Left renal cortex interstitium (tissue), 4 donors: ENCODE measurements at places on chromosomes 16 and 17. TPM values are rescaled to one million over a fixed set of nuclear protein-coding genes. Genes with fewer than 3 reads are reported as not detected.

GRCh38 chr17:64161380-64162176 is 31.6 kb upstream of the ERN1 start:
- no peak for DNase-seq

GRCh38 chr16:4376126-4376892 is 4.7 kb downstream of the VASN start:
- no peak for DNase-seq

GRCh38 chr16:27238591-27238990 is 30.0 kb downstream of the NSMCE1 start:
- DNase-seq = no peak

- DNase-seq = no peak
Measured at GRCh38 chr16:69031877-69032301, 73.6 kb upstream of the HAS3 start.

GRCh38 chr16:84049403-84050060 is 6.9 kb upstream of the SLC38A8 start:
- no peak for DNase-seq

DNA sequence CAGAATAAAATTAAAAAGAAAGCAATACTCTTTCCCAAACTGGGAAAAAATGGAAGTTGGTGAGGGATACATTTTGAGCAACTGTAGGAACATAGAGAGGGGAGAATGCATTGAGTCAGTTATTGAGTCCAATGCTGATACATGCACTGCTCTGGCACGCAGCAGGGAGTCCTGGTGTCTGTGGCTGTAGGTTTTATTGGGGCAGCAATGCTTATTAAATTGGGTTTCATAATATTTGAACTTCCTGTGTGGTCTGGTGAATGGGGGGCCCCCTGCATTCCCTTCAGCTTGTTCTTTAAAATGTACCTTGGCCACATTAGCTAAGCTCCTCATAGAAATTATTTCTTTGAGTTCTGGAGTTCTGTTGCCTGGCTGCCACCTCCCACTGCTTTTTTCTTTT is 125.2 kb upstream of the ELAC2 start:
- DNase-seq = no peak

DNA sequence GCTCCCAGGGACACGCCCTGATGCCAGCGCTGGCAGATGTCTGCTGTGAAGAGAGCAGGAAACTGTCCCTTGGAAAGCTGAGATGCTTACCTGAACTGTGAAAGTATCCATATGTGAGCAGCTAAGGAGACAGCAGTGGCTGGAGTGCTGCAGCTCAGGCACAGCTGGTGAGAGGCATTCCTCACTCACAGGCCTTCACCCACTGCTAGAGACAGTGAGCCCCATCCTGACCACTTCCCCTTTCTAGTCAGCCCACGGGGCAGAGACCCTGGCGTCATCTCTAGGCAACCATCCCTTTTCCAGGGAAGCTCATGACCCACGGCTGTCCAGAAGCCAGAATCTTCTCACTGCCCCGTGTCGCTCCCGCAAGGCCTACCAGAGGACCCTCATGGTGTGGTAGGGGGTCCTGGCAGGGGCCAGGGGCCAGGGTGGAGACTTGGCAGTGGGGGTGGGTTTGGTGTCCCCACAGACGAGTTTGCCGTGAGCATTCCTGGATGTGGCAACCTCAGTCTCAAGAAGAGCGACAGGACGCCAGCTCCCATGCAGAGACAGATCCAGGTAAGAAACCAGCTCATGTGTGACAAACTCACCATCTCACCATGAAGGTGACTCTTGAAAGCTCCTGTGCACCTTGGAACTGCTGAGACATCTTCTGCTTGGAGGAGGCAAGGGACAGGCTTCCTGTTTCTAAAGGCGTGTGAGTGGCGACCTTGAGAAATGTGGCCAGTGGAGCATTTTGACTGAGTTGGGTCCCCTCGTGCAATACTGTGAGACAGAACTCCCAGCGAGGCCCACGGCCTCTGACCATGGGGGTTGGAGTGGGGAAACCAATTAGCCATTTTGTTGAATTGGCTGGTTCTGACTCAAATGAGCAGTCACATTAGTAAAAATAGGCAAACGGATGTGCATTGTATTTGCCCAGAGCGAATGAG is at the start of gene SCIMP:
TSS of gene SCIMP (minus strand) at position 216 of the 932 bp plus-strand sequence. CDS start at position 111, 105 bp downstream.
- no peak for DNase-seq

MYO15A gene
- 5.3 TPM for polyA plus RNA-seq

NPIPA2 gene
- polyA plus RNA-seq = not detected

HSD17B2 gene
- 12.6 TPM for polyA plus RNA-seq

CDH1 gene
- polyA plus RNA-seq = 91.0 TPM
